ENCODE measurements at places on chromosomes 1 and 21.

- DNase-seq = no peak
Measured at GRCh38 chr1:37068897-37069296, 34.6 kb upstream of the GRIK3 start.

GRCh38 chr21:42665484-42665883 is 12.1 kb downstream of the PDE9A start:
- DNase-seq = no peak

GRCh38 chr1:108049178-108049819 is 84.3 kb upstream of the VAV3 start:
- no peak for DNase-seq

DNA sequence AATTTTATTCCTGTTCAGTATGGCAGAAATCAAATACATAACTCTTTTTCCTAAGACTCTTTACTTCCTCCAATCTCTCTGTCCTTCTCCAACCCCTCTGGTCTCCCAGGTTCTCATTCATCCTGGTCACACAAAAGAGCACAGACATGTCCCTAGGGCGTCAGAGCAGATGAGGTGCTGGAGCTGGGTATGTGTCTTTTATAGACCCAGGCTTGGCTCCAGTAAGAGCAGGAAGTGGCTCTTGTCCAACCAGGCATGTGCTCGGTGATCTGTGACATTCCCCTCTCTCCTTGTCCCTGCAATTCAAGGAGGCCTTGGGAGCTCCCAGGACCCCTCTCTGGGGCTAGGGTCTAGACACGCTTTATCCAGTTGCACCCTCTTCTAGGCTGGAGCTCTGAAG is 18.0 kb upstream of the LCE2D start:
- DNase-seq = no peak

DNA sequence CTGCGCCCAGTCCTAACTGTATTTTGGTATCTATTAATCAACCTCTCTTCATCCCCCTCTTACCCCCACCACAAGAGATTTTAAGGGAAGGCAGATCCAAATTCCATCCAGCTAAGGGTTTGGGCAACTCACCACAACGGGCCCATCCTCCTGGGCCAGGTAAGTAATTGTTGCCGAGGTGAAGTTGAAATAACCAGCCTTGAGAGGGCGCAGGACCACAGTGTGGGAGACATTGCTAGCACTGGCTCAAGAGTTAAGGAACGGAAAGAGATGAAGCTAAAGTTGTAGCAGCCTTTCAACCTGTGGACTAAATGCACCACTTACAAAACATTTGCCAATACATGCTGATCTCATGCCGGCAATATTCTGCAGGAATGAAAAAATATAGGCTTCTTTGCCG is 5.9 kb downstream of the SSR2 start:
- DNase-seq = no peak

Measured in stimulated activated CD8-positive, alpha-beta memory T cell treated with anti-CD3 and anti-CD28 coated beads, Interleukin-4, amount 100 ng/mL, for 4 hours (primary cell).